ENCODE measurements at places on chromosomes 6 and 20.
A peak's percentile ranks its signal among the peaks of the same experiment; 100 is the strongest.

DNA sequence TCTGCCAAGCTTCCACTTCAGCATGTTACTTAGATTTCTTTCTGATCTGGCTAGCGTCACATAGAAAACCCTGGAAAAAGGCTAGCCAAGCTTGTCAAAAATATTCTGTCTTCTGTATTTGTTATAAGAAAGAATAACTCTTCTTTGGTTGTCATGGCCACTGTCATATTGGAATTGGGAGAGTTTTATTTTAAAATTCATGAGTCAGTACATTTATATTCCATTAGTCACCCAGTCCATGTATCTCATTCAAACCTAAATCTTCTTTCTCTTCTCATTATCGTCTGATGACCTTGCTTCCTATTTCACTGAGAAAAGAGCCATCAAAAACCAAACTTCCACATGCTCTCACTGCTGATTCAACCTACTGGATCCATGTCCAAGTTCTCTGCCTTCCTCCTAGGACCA, 65.7 kb downstream of the EPM2A start:
- DNase-seq, result no peak

- DNase-seq, result no peak
These were observed 44.6 kb downstream of the RIN2 start for GRCh38 chr20:19802492-19803158.

GRCh38 chr6:42786525-42786985, 4.7 kb downstream of the BICRAL start:
- no peak for DNase-seq

DNA sequence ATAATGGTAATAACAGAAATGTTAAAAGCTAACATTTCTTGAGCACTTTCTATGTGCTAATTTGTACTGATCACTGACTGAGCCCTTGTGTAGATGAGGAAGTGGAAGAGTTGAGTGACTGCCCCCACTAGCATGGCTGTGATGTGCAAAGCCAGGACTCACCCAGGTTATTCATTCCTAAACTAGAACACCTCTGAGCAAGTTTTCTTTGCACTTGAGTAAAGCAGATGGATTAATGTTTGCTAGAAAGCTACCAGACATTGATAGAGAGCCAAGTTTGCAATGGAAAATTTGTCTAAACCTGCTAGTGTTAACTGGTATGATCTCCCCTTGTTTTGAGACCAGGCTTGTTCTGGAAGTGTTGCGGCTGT, 467.4 kb upstream of the PLCB4 start:
- DNase-seq, result no peak

- no peak for DNase-seq
These were observed 121.5 kb upstream of the ARG1 start for GRCh38 chr6:131451321-131452144.

- no peak for DNase-seq
These were observed 144.8 kb downstream of the TBC1D7 start for GRCh38 chr6:13183415-13184088.

GRCh38 chr6:87912102-87912501, 135.5 kb upstream of the SPACA1 start:
- DNase-seq, result no peak

- DNase-seq, result no peak
These were observed 24.9 kb downstream of the GPLD1 start for GRCh38 chr6:24464253-24465038.

DNA sequence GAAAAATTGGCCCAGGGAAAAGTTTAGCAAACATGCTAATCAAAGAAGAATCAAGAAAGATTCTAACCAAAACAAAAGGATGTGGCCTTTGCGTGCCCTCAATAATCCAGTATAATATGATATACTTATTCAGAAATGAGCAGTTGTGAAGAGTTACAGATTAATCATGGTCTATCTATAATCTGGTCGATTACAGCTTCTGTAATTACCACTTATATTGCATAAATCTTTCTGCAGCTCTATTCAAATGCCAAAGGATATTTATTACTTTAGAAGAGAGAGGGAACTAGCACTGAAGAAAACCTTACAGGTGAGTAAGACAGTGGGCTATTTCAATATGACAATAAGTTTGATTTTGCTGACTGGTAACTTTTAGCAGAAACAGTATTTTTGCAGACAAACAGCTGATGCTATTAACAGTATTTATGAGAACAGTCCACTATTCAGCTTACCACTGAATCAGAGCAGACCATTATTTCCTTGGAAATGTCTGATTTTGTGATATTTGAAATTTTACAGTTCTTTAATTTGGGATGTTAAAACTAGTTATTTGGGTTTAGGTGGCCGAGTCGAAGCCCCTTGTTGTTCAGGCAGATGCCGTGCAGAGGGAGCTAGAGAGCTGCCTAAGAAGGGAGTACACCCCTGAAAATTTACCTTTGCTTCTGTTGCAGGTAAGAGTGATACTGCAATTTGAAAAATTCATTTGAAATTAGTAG, 92.2 kb downstream of the CEP57L1 start:
- DNase-seq, result peak; percentile 4

Measured in NCI-H446 (cell line).